Right renal cortex interstitium (tissue), 3 donors: ENCODE measurements at places on chromosomes 5 and 9. TPM values are rescaled to one million over a fixed set of nuclear protein-coding genes. Genes with fewer than 3 reads are reported as not detected.

DNA sequence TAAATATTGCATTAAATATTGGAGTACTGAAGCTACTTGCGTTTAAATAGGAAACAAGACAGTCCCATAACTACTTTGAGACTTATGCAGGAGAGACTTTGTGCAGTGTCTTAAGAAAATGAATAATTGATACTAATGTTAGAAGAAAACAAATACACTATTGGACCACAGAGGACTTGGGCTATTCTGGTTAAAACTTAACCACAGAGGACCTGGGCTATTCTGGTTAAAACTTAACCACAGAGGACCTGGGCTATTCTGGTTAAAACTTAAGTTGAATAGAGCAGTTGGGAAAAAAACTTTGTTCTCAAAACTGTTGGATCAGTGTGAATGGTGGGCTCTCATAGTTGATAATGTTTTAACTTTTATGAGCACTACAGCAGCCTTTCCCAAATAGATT is 141.7 kb downstream of the WDR70 start:
- DNase-seq = no peak

DNA sequence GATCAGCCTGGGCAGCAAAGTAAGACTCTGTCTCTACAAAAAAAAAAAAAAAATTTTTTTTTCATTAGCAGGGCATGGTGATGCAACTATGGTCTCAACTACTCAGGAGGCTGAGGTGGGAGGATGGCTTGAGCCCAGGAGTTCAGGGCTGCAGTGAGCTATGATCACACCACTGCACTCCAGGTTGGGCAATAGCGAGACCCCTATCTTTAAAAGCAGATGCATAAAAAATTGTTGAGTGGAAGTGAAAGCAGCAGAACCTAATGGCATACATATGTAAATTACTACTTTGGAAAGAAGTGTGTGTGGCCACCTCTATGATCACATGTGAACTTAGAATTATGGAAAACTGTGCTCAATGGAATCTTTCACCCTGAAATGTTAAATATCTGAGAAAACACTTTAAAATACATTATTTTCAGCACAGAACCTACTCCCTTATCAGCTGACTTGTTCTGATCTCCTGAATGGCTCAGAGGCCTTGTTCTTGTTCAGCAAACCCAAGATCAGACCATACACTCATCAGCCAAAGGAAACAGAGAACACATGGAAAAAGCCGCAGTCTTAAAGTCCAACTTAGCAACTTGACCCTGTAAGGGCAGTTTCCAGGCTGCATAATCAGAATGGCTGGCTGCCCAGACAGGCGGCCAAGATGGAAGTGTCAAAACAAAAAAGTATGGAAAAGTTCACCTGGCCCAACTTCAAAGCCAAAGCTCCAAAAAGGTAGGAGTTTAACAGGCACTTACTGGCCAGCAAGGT is 56.5 kb downstream of the SIL1 start:
- DNase-seq = no peak

DNA sequence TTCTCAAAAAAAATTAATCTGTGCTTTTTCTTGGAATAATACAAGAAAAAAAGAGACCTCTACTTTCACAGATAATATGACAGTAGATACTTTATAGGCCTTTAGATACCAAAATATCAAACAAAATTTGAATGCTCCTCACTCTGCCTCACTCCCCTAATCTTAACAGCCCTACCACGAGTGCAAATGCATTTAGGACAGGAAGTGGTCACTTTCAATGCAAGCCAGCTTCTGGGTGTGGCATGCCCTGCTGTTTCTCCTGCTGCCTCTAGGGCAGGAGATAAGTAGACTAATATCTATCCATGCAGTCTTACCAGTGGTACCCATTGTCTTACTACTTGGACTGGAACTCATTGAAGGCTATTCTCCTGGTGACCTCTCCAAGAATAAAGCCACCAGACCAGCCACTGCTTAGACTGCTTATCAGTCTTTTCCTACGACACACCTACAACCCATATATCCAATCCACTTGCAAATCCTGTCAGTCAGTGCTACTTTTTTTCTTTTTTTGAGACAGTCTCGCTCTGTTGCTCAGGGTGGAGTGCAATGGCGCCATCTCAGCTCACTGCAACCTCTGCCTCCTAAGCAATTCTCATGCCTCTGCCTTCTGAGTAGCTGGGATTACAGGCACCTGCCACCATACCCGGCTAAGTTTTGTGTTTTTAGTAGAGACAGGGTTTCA is 23.0 kb downstream of the FRRS1L start:
- no peak for DNase-seq

- DNase-seq = no peak
Observed at GRCh38 chr5:40233268-40233667, 446.4 kb upstream of the PTGER4 start.

GRCh38 chr9:26426551-26427131 is 466.0 kb downstream of the CAAP1 start:
- no peak for DNase-seq

DNA sequence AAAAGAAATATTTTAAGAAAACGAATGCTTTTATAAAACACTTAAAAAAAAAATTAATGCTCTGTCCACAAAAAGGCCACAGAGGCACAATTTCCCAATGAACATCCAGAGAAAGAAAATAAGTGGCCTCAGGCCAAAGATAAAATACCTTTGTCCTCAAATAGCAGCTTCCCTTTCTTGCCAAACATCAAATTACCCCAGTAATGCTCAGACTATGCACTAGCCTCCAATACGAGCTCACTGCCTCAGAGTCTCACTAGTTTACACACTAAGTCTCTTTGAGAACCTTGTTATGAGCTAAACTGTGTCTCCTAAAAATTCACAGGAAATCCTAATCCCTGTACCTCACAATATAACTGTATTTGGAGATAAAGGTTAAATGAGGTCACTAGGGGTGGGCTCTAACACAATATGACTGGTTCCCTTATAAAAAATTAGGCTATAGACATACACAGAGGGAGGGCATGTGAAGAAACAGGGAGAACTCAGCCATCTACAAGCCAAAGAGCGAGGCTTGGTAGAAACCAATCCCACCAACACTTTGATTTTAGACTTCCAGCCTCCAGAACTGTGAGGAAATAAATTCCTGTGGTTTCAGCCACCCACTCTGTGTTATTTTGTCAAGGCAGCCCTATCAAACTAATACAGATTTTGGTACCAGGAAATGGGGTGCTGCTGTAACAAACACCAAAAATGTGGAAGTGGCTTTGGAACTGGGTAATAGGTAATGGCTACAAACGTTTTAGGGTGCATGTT is 4.4 kb downstream of the MPDZ start:
- DNase-seq = no peak

GRCh38 chr9:16645970-16646369 is 224.5 kb downstream of the BNC2 start:
- no peak for DNase-seq

GRCh38 chr5:77438071-77438470 is 54.0 kb downstream of the WDR41 start:
- DNase-seq = no peak

GRCh38 chr5:180799902-180800801 is 2.5 kb downstream of the MGAT1 start:
- DNase-seq = no peak

DNA sequence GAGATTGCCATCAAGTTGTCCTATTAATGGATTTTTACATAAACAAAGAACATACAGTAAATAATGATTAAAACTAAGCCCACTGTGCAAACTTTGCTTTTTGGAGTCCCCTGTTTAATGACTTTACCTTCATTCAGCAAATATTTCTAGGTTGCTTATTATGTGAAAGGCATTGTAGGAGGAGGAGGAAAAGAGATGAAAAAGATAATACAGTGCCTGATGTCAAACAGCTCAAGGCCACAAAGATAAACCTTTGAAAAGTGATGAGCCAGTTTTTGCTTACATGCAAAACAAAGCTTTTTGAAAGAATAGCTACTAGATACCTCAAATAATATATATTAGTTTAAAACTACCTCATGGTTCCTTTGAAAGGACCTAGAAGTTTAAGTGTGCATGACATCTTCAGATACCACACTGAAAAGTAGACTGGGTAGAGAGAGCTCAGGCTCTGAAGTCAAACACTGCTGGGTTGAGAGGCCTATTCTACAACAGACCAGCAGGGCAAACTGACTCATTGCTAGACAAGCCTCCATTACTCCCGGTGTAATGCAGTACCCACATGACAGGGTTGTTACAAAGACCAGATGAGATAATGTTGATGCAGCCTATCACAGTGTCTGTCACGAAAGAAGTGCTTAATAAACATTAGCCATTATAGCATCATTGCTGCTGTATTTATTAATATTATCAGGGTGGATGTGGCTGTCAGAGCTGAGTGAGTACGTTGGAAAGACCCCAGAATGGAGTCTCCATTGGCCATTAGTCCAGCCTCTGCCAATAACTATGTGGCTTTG is 11.8 kb downstream of the DEPDC1B start:
- DNase-seq = no peak

DNA sequence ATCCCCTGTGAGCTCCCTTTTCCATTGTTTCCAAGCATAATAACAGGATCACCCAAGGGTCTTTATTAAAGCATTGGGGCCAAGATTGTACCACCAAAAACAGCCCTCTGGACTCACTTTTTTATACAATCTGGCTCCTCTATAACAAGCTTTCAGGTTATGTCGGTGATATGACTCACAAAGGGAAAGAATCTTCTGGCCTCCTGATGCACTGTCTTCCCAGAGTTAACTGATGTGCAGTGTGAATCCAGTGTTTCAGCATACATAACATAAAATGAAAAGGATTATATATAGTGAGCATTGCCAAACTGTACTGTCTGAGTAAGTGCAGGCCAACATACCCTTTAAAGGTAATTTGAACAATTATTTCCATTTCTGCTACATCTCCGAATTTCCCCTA is 33.9 kb upstream of the MAN2A1 start:
- DNase-seq = no peak

Gene HINT1
- 489 TPM for polyA plus RNA-seq

Gene IL5
- polyA plus RNA-seq = not detected
